Cardiac septum (tissue), 1 donor: ENCODE measurements at places on chromosomes 16 and 17. TPM values are rescaled to one million over a fixed set of nuclear protein-coding genes. Genes with fewer than 3 reads are reported as not detected.

DNA sequence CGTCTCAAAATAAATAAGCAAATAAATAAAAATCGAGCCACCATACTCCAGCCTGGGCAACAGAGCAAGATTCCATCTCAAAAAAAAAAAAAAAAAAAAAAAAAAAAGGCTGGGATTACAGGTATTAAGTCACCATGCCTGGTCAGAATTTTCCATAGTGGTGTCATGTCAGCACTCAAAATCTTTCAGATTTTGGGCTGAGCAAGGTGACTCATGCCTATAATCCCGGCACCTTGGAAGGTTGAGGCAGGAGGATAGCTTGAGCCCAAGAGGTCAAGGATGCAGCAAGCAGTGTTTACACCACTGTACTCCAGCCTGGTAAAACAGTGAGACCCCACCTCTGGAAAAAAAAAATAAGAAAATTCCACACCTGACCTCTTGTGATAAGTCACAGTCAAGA lies 52.2 kb downstream of the FBXL20 start:
- no peak for DNase-seq

DNA sequence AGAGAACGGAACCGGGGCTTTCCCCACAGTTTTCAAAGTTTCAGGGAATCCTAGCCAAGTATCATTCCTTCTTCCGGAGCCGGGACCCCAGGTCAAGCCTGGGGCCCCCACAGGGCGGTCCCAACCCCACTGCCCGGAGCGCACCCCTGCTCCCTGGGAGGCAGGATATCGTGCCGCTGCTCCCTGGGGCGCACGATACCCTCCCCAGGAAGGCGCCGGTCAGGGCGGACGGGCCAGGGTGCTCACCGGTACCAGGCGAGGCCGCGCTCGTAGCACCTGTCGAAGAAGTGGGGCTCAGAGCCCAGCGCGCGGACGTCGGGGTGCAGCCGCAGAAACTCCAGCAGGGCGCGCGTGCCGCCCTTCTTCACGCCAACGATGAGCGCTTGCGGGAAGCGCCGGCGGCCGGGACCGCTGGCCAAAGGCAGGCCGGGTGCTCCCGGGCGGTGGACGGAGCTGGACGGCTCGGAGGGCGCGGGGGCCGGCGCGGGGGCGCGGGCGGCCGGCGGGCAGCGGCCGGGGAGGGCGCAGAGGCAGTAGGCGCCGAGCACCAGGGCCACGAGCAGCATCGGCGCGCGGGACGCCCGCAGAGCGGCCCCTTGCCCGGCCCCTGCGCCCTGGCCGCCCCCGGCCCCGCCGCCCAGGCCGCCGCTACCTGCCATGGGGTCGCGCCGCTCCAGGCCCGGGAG lies 407 bp downstream of the HS3ST6 start:
- DNase-seq = no peak

DNA sequence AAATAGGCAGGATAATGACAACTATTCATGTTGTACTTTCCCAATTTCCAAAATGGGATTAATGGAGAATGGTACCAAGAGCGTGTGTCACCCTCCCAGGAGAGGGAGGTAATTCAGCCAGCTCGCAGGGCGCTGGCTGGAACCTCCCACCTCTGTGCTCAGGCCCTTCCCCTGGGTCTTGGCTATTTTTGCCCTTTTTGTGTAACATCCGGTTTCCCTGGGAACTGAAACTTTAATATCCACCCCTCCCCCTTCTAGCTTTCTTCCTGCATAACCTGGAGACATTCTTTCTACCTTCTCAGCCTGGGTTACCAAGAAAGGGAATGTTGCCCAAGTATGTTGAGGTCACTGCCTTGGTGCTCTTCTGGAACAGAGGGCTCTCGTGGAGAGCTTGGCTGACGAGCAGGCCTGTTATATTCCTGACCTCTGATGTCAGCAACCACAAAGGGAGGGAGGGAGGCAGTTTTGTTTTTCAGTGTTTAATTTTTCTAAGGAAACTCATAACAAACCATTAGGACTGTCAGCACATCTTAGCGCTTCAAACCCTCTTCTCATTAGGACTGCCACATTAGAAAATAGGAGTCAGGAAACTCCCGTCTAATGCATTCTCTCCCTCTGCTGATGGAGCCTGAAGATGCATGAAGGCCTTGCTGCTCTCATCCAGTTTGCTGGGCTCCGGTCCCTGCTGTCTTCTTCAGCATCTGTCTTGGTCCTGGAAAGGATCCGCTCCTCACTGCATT lies 25.6 kb downstream of the ITGB3 start:
- no peak for DNase-seq

- no peak for DNase-seq
Observed at GRCh38 chr17:2289878-2290478, 13.6 kb downstream of the SMG6 start.

- DNase-seq = peak; percentile 86
Observed at GRCh38 chr16:88442727-88443576, 10.1 kb upstream of the ZFPM1 start.

- no peak for DNase-seq
Observed at GRCh38 chr17:71338396-71338795, 782.4 kb upstream of the SOX9 start.

GRCh38 chr17:15291674-15292361 lies 26.7 kb upstream of the PMP22 start:
- no peak for DNase-seq

DNA sequence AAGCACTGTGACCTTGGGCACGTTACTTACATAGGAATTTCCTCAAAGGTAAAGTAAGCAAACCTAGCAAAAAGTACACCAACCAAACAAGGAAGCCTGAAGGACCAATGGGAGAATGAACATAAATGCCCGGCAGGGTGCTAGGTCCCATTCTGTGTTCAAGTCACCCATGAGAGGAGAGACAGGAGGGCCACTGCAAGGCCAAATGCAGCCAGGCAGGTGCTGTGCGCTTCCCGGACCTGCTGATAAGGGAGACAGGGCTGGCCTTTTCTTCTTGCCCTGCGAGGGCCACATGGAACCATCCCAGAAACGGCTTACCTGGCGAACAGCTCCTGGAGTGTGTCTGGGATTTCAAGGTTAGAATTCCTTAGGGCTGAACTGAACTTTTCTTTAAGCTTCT lies 69.0 kb downstream of the GTF3C1 start:
- no peak for DNase-seq

GRCh38 chr16:71479420-71479819 lies 9.7 kb downstream of the ZNF19 start:
- DNase-seq = no peak

GRCh38 chr16:78624366-78624765 lies 524.9 kb downstream of the WWOX start:
- no peak for DNase-seq

- DNase-seq = peak; percentile 70
Observed at GRCh38 chr16:86880316-86881117, 302.2 kb downstream of the FOXL1 start.

- DNase-seq = peak; percentile 85
Observed at GRCh38 chr17:81991684-81992305, 14.4 kb downstream of the ASPSCR1 start.

DNA sequence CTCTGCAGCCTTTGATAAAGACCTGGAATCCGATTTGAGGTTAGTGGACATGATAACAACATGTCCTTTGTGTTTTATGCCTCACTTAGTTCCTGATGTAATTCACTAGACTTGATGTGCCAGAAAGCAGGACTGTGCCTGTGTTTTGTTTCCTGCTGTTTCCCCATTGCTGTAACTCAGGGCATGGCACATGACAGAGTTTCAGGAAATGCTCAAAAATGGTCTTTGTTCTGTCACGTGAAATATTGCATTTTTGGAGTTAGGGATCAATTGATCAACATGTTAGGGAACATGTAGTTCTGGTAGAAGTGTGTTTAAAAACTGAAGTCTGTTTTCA lies 32.8 kb downstream of the DHX38 start:
- no peak for DNase-seq

DNA sequence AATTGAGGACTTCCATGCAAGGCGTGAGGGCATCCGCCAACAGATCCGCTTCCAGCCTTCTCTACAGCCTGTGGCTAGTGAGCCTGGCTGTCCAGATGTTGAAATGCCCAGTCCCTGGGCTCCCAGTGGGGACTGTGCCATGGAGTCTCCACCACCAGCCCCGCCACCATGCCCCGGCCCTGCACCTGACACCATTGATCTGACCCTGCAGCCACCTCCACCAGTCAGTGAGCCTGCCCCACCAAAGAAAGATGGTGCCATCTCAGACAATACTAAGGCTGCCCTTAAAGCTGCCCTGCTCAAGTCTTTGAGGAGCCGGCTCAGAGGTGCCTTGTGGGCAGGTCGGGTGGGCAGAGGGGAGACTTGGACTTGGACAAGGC lies 3.1 kb downstream of the MAPK7 start:
- DNase-seq = no peak

- no peak for DNase-seq
Observed at GRCh38 chr17:40419559-40420331, 2.0 kb upstream of the TOP2A start.

- no peak for DNase-seq
Observed at GRCh38 chr16:86970726-86971125, 346.5 kb downstream of the C16orf95 start.

DNA sequence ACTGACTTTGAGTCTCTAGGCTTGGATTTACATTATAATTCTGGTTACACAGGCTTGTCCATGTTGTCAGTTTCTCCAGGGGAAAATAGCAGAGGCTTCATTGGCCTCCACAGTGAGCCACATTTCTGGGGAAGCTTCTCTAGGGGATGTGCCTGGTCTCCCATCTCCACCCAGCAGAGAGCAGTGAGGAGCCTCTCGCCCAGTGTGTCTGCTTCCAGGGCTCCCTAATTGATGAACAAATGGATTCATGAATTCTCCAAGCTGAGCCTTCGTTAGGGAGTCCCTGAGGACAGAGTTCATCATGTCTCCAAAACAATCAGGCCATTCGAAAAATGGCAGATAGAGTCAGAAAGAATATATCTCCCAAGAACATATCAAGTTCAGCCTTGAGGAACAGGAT lies 162.4 kb upstream of the TOX3 start:
- DNase-seq = no peak

- no peak for DNase-seq
Observed at GRCh38 chr17:80899402-80900268, 92.0 kb upstream of the CHMP6 start.

- peak; percentile 38 for DNase-seq
Observed at GRCh38 chr16:49352892-49353291, 20.7 kb upstream of the C16orf78 start.

DNA sequence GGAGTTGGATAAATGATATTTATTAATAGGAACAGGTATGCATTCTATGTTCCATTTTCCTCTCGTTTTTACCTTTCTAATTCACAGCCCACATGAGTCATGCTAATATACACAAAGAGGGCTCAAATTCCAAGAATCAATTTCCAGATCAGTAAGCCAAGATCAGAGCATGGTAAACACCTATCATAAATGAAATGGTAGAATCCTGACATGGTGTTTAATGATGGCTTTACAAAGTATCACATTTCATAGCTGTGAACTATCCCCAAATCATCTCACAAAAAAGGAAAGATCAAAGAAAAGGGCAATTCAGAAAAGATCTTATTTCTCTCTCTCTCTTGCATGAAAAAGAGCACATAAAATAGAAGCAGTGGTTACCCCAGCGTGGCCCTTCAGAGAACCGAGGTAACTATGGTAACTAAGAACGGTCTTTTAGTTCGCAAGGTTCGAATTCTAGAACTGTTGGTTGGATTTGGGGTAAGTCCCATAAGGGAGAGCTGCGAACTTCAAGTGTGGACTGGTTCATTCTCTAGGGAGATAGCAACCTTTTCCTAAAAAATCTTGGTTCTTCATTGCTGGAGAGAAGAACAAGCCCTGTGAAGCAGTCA lies 73.0 kb downstream of the MARCHF10 start:
- DNase-seq = no peak

DNA sequence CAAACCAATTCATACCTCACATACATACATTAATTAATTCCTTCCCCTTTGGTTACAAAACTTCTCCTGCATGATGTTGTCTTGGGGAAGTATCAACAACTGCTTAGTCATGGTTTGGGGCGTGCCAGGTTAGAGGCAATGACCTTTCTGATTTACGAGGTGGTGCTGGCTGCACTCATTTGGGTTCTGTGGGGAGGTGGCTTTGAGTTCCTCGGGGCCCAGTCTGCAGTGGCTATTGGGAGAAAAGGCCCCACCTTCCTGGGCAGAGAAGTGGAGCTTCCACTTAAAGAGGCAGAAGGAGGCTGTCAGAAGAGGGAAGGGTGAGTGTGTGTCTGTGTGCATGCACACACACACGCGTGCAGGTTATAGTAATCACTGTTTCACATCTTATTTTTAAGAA lies 10.2 kb upstream of the ETV4 start:
- no peak for DNase-seq

- DNase-seq = no peak
Observed at GRCh38 chr17:82528484-82529265, 9.1 kb downstream of the FOXK2 start.

GRCh38 chr16:9219813-9220212 lies 128.4 kb downstream of the HAPSTR1 start:
- no peak for DNase-seq

DNA sequence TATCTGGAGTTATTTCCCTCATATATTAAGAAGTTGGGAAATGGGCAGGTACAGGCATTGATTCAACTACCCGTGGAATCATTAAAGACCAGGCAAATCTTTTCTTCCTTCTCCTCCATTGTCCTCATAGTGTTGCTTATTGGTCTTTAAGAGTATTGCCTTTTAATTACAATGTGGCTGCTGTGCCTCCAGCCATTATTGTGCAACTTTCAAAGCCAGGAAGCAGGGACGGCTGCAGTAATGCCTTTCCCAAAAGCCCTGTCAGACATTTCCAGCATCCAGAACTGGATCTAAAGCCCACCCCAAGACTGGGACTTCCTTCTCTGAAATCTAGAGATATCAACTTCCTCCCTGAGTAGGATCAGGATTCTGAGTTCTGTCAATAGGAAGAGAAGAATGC lies 42.3 kb upstream of the MED9 start:
- DNase-seq = no peak

DNA sequence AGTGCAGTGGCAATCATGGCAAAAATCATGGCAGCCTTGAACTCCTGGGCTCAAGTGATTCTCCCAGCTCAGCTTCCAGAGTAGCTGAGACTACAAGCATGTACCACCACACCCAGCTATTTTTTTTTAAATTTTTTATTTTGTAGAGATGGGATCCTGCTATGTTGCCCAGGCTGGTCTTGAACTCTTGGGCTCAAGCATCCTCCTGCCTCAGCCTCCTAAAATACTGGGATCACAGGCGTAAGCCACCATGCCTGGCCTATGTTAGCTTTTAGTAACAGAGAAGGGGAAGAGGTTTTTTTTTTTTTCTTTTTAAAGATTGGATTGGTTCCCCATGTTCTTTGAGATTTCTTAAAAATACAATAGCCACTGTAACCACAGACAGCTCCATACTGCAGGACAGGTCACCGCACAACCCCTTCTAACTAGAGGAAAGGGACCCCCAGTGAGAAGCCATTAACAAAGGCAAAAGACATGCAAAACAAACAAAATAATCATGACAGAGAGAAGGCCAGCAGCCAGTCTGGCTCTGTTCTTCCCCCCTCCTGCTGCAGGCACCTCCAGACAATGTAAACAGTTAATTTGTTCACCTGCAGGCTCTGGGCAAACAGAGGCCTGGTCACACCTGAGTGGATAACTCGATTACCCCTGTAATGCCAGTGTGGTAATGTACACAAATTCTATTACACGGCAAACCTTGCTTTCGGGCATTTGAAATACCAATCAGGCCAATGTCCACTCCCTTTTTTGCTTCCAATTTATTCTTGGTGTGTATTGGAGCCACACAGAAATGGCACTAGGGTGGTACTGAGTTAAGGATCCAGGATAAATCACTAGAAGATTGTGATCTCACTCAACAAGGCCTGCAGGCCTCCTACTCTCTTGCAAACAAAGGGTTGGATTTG lies 52.9 kb downstream of the SNX11 start:
- no peak for DNase-seq

Gene BAHCC1
- 13.5 TPM for total RNA-seq

Gene USH1G
- not detected for total RNA-seq

Gene TMEM88
- total RNA-seq = 14.7 TPM

Gene CHST6
- 4.5 TPM for total RNA-seq

Gene DHX38
- 41.2 TPM for total RNA-seq

Gene CCL4
- 0.81 TPM for total RNA-seq

Gene C16orf74
- total RNA-seq = 0.51 TPM
